Inflammatory macrophage (primary cell): ENCODE measurements at places on chromosomes 1 and 21.

DNA sequence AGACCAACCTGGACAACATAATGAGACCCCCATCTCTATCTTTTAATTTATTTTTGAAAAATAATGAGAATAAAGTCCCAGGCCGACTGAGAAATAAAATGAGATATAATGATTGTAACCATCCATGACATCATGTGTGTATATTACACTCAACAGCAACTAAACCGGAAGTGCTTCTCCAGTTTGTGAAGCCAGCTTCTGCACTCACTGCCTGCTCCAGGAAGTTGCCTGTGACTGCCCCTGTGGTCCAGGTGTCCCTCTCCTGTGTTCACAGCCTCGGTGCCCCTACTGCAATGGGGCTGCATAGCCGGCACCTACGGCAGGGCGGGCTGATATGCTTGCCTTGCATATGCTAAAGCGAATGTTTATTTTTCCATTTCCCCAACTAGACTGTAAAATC lies 68.3 kb downstream of the SSBP3 start:
- DNase-seq = no peak

DNA sequence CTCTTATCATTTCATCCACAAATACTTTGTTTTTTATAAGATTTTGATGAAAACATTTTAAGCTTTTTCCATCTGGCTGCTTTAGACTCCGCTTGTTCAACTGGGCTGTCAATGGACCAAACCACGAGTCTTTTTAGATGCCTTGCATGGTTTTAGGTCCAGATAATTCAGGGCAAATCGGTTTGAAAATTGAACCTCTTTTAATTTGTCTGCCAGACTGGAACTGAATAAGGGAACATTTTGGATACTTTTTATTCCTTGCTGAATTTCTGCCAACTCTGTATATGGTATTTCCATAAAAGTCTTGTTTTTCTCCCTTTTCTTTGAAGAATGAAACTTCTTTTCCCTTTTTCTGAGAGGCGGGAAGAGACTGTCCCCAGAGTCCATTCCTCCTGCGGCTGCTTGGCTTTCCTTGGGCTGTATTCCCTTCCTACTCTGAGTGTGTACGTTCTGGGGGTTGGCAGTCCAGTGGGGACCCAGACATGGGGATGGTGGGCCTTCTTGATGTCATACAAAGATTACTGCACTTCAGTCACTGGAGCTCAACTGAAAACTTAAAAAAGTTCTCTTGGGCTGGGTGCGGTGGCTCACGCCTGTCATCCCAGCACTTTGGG lies 46.5 kb upstream of the CNN3 start:
- no peak for DNase-seq

DNA sequence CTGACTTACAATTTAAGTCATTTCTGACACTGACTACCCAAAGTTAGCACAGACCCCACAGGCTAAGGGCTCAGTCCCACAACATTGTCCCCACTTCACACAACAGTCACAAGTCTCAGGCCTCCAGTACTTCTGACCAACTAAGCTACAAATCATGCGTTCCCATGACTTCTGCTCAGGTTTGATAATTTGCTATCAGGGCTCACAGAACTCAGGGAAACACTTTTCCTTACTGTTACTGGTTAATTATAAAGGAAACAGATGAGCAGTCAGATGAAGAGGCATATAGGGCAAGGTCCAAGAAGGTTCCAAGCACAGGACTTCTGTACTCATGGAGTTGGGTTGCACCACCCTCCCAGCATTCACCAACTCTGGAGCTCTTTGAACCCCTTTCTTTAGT lies 151.2 kb upstream of the TNR start:
- no peak for DNase-seq

DNA sequence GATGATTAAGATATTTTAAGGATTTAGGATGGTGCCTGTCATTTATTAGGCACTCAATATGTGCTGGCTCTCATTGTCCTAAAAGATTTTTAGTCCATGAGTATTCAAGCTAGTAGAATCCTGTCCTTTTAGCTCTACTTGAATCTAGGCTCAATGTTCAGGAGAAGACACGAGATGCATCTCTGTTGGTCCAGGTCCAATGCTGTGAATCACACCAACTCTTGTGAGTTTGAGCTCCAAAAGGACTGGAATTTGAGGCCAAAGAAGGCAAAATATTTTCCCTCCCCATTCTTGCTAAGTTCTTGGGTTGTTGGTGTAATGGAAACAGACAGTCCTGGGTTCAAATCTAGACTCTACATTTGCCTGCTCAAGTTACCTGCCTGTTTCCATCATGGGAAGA lies 1.4 kb upstream of the PODN start:
- DNase-seq = no peak

- no peak for DNase-seq
Observed at GRCh38 chr1:232820431-232820830, 15.2 kb downstream of the MAP10 start.

DNA sequence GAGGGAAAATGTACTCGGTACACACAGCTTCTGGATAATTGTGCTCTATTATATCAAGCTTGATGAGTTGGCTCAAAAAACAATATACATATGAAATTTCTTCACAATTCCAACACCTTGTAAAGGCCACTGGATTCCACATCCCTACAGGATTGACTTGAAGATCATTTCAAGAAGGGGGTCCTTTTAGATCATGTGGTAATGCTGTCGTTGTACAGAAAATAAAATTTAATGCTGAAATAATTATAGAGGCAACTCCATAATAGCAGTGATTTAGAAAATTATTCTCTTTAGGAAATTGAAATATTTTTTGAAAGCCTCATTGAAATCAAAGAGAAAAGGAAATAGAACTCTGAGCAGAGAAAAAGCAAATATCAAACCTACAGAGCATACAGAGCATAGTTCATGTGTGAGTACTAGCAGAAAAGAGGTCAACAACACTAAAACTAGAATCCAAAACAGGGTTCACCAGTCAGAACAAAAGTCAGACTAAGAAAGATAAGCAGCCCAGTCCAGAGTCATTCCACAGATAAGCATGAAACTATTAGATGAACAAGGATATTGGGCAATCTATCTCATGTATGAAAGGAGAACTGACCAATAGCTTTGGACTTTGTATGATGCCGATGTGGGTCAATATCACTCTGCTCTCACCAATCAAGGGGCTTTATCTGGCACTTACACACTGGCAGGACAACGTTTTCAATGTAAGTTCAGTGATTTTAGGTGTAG lies 79.5 kb upstream of the PALMD start:
- DNase-seq = no peak

GRCh38 chr1:116767782-116768382 lies 13.7 kb downstream of the CD2 start:
- DNase-seq = no peak

DNA sequence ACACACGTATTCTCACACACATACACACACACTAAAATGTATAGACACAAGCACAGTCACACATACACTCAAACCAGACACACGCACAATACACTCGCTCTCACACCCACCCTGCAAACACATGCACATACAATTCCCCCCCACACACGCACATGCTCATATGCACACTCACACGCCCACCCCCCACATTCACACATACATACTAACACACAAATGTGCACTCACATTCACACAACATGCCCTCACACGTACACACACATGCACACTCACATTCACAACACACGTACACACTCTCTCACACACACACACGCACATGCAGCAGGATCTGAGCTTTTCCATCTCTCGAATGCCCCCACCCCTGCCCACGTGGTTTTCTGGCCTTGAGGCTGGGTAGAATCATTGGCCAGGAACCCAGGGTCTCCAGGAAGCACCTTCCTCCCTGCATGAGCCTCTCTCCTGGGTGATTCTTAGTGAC lies 589.7 kb downstream of the PTPRU start:
- DNase-seq = no peak

DNA sequence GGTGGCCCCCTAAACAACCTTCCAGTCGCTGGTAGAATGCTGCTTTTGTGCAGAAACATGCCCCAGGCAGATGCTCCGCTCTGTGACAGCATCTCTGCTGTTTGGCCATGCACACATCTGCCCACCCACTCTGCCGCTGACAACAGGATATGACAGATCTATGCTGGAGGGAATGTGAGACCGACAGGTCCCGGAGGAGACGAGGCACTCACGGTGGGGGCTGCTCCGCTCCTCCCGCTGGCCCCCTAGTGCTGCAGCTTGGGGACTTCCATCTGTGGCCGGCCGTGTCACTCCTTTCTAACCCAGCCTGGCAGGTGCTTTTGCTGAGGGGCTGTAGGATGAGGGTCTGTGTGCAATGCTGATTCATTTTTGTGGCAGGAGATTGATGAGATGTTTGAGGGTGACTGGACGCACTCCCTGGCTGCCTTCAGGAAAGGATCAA lies 49.1 kb upstream of the DMRTB1 start:
- DNase-seq = no peak

DNA sequence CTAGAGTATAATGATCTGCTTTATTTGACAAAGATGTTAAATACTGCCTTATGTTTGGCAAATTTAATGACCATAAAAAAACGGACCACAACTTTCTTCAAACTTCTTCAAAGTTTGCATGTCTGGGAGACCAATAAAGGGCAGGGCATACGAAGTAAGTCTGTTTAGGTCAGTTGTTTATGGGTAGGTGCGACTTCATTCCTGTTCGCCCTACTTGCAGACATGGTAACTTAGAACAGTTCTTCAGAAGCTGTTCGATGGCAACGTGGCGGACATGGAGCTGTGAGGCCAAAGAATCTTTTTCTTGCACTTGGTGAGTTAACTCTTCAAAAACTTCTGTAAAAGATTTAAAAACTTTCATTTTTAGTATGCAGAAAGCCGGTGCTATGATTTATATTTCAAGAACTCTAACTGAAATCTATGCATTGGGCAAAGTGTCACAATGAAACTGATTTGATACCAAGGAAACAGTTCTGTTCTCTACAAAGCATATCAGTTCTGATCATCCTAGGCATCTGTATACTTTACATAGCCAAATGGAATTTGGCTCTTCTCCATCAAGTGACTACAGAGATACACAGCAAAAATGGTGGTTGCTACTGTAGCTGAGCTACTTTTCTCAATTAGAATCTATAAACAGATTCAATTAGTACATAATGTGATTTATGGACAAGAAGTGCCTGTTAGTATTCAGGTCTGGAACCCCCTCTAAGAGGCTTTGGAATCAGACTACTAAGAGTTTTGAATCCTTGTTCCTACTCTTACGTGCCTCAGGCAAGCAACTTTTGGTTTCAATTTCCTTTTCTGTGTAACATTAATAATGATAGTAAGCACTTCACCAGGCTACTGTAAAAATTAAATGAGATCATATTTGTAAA lies 25.7 kb downstream of the C21orf91 start:
- DNase-seq = peak; percentile 29

GRCh38 chr1:29269382-29269781 lies 33.1 kb downstream of the PTPRU start:
- DNase-seq = no peak

GRCh38 chr1:242017580-242018233 lies 18.8 kb upstream of the MAP1LC3C start:
- peak; percentile 68 for DNase-seq

- DNase-seq = no peak
Observed at GRCh38 chr1:224300346-224300745, 29.6 kb downstream of the NVL start.

GRCh38 chr1:197725044-197725443 lies 50.2 kb downstream of the DENND1B start:
- DNase-seq = no peak

- DNase-seq = no peak
Observed at GRCh38 chr21:40047993-40048730, 180.9 kb downstream of the PCP4 start.

- DNase-seq = no peak
Observed at GRCh38 chr1:31627301-31627929, 9.9 kb downstream of the HCRTR1 start.

DNA sequence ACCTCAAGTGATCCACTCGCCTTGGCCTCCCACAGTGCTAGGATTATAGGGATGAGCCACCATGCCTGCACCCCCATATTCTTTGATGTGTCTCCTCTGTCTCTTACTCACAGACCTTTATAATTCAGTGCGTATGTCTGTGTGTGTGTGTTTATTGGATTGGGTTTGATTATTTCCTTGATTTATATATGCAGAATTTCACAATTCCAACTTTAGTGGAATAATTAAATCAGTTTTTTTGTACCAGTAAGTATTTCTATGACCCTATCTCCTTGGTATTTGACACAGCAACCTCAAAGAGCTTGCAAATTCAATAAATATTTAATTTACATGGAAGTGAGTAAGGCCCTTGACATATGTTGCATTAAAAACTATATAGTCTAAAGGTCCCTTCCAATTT lies 333.9 kb upstream of the ADAMTS5 start:
- no peak for DNase-seq

DNA sequence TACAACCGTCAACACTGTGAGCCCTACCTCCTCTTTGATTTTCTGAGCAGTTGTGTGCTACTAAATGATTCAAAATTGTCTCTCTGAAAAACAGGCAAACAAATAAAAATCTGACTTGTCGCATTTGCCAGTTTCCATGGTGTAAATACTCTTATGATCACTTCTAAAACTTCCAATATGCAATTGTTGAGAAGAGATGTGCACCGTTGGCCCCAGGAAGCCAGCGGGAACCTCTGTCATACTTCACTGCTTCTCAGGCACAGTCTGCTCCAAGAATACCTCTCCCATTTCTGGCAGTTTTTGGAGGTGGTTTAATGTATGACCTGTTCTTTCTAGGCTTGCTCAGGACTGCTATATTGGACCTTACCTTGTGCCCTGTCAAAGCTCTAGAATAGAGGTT lies 196.0 kb upstream of the NCAM2 start:
- DNase-seq = no peak

DNA sequence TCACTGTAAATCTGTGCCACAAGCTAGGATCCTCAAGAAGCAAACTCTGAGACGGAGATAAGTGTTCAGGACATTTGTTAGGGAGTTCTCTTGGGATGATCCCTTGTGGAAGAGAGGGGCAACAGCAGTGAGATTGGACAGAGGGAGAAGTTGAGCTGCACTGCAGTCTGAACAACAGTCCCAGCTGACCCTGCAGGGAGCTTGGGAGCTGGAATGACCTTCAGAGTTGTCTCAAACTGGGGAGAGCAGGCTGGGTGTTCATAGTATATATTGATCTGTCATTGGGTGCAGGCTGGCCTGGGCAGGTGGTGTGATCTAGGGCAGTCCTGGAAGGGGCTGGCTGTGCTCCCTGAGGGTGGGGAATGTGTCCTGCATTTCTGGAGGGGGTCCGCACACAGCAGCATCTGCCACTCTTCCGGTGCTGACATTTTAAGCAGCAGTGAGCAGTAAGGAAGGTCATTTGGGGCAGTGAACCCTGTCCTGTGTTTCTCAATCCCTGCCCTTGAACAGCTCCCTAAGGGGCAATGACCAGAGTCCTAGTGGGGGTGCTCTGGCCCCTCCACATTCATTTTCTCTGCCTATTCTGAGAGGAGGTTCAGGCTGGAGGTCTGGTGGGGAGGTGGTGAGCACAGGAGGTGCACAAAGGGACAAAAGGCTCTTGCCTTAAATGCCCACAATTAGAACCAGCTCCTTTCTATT lies 90.2 kb upstream of the PPM1J start:
- no peak for DNase-seq

DNA sequence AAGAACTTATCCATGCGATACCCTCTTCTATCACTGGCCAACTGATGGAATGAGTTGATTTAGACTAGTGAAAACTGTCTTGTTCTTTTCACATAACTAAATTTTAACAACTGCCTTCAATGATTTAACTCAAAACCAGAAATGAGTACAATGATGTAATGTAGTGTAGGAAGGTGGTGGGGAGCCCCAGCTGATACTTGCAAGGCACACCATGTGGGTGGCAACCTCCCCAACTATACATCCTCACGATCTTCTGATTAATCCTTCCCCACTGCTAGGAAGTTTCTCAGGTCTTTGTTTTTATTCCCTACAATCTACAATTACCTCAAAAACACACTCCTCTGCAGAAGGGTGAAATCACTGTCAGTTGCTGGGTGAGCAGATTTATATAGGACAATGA lies 100.7 kb downstream of the KCTD3 start:
- DNase-seq = no peak
